ENCODE measurements at places on chromosomes 12 and 14. TPM values are rescaled to one million over a fixed set of nuclear protein-coding genes. Genes with fewer than 3 reads are reported as not detected.

LMNTD1 gene
- total RNA-seq = not detected

RPL10L gene
- total RNA-seq = 1.8 TPM

DNA sequence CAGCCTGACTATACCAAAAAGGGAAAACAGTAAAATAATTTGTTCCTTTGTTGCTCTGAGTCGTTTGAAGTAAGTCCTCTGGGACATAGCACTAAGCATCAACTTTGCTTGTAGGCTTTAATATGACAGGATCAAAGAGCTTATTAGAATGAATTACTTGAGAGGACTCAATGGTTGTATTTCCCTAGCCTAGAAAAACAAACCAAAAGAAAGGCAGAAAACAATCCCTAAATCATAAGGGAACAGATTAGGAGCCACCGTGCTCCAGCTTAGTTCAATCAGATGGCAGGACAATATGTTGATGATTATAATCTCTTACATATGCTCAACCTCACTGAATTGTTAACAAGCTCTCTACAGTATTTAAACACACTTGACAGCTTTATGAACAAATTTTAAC, 988.4 kb downstream of the FLRT2 start:
- DNase-seq = no peak

ATXN2 gene
- total RNA-seq = 35.9 TPM

DEGS2 gene
- 91.4 TPM for total RNA-seq
